CD4-positive, alpha-beta T cell treated with Interleukin-15 for 1 hour (primary cell): ENCODE measurements at places on chromosomes 3 and 15.

DNA sequence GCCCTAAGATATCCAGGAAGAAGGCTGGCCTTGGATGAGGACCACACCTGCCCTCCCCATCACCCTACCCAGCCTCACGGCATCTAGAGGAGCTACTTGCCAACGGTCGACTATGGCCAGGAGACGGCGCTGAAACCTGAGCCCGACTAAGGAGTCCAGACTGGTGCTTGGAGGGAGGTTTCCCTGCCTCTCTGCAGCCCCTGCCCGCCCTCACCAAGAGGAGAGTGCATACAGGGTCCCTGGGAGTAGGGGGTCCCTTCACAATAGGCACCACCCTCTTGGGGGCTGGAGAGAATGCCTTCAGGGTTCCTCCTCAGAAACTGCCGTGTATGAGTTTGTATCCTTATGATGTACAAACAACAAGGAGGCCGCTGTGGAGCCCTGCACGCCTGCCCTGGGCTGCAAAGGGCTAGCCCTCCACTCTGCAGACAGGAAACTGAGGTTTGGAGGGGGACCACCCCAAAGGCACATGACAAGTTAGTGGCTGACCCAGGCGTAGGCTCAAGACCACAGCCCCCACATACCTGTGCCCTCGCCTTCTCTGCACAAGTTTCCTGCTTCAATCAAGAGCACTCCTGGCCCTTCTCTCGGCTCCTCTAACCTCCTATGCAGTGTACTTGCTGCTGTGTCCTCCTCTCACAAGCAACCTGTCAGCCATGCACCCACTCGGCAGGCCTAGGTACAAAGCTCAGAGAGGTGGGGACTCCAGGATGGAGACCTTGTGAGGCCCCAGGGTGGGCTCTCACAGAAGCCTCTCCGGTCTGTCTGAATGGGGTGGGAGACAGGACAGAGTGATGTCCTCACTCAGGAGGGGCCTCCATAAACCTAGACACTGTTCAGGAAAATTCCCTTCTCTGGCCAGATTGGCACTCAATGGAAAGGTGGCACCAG, 7.4 kb downstream of the KLF15 start:
- peak; percentile 14 for DNase-seq

DNA sequence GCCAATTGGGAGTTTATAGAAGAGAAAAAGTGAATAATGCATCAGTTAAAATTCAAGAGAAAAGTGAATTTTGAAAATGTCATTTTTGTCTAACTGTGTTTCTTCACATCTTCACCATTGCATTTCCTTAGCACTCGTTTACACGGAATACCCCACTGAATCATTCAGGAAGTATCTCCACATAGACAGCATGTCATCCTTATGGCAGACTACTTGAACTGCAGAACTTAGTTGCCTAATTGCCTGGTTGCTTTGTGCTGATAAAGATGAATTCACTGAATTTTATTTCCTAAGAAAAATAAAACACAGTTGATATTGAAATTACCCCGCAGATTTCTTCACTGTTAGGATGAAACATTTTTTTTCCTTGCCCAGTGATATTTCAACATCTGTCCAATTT, 627.1 kb downstream of the ROBO1 start:
- no peak for DNase-seq

DNA sequence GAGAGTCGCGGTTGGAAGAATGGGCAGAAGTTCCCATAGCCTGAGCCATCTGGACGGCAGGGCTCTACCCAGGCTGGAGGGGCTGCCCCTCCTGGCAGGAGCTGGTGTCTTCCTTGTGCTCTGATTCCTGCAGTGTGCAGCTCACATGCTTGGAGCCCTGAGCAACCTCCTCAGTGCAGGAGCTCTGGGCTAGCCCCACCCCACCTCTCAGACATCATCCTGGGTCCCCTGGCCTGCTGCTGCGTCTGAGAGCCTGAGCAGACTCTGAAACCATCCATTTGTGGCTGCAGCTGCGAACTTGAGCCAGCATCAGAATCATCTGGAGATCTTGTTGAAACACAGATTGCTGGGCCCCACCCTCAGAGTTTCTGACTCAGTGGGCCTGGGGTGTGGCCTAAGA, 42.8 kb downstream of the POMGNT2 start:
- no peak for DNase-seq

GRCh38 chr15:51006336-51006985, 88.2 kb downstream of the TNFAIP8L3 start:
- no peak for DNase-seq

GRCh38 chr15:75599401-75599800, 20.3 kb upstream of the PTPN9 start:
- no peak for DNase-seq

DNA sequence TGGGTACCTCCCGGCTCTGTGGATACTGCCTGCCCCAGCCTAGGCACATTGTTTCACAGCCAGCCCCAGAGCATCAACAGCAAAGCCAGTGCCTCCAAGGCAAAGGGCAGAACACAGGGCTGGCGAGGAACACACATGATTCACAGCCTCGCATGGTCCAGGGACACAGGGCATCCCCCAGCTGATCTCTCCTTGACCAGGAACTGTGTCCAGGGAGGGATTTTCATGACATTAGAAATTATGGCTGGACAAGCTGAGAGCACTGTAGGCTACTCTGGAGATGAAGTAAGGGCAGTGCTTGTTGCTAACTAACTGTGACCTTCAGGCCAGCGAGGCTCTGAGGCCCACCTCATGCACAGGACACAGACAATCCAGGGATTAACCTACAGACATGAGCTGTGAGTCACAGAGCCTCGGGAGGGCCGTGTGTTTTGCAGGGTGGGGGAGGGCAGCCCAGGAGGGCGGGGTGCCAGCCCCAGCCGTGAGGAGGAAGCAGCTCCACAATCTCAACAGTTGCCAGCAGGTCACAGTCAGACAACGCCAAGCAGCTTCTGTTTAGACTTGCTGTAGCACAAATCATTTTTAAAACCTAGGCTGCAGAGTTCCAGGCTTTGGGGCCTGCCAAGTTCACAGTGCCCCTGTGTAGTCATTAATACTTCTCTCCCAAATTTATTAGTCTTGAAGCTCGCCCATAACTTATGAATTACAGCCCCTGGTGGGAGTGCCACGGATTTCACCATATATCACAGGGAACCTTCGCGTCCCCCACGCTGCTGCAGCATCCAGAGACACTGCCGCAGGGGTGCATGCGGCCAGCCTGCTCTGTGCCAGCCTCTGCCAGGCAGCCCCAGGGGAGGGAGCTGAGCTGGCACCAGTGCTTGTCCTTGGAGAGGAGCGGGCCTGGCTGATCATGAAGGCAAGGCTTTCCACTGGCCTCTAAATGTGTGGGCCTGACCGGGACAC, 114.7 kb downstream of the ETFA start:
- peak; percentile 7 for DNase-seq

- no peak for DNase-seq
Observed at GRCh38 chr3:108345492-108346205, 49.3 kb downstream of the HHLA2 start.

- DNase-seq: no peak
Observed at GRCh38 chr15:63615935-63616334, 18.7 kb downstream of the FBXL22 start.

- no peak for DNase-seq
Observed at GRCh38 chr3:32847528-32847927, 29.7 kb downstream of the TRIM71 start.

DNA sequence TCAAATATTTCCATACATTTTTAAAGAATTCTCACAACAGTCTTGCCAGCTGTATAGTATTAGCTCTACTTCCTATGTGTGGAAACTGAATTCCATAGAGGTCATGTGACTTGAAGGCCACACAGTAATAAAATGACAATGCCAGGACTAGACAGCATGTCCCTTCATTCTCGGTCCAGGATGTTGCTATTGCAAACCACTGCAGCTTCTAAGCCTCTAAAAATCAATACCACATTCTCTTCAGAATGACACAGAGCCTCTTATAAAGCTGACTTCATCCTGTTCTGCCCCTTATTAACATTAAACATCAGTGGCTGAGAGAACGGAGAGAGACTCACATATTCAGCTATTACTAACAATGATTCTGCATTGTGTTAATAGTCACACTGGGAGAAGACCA, 240.3 kb upstream of the PEX5L start:
- DNase-seq: no peak

DNA sequence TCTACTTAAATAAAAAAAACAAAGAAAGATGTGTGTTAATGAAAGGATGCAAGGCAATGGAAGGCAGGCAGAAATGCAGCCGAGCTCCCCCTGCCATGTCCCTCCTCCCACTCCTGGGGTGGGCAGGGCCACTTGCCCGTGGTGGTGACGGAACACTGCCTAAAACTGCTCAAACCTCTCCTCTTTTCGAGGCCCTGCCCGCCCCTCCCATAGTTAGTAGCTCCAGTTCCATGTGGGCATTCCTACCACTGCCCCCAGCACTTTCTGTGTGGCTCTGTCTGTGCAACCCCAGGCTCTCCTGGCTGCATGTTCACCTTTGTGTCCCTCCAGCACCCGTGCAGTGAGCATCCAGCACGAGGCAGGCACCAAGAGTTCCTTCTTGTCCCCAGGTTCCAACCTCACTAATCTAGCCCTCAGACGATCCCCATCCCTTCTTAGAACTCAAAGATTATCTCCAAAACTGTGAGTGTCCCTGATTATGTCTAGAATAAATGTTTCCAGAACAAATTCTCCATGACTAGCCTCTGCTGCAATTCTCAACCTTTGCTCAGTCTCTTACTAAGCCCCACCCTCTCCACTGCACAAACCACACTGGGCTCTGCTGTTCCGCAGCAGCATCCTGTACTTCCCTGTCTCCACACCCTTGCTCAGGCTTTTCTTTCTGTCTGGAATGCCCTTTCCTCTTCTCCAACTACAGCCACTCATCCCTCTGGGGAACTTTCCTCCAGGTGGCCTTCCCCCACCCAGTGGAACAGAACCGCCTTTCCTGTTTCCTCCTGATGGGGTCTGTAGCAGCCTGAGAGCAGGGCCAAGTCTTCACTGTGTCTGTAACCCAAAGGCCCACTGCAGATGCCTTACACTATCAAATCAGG, 32.6 kb upstream of the SPTBN5 start:
- DNase-seq: no peak

DNA sequence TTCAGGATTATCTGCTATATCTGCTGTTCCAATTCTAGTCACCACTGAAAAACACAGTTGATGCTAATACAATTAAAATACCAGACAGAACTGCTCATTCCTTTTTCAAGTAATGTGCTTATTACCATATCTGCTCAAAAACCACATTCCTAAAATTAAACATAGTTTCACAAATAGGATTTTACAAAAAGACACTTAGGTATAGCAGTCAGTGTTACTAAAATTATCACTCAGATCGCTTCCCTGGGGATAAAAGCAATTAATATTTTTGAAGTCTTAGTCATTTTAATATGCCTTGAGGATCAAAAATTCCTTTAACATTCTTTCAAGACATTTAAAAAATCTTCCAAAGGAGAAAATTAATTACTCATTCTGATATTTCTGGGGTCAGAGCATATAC, 71.5 kb downstream of the RAD18 start:
- no peak for DNase-seq

GRCh38 chr3:30711151-30711550, 104.8 kb downstream of the TGFBR2 start:
- no peak for DNase-seq

GRCh38 chr3:37712918-37713817, 148.5 kb upstream of the CTDSPL start:
- no peak for DNase-seq

DNA sequence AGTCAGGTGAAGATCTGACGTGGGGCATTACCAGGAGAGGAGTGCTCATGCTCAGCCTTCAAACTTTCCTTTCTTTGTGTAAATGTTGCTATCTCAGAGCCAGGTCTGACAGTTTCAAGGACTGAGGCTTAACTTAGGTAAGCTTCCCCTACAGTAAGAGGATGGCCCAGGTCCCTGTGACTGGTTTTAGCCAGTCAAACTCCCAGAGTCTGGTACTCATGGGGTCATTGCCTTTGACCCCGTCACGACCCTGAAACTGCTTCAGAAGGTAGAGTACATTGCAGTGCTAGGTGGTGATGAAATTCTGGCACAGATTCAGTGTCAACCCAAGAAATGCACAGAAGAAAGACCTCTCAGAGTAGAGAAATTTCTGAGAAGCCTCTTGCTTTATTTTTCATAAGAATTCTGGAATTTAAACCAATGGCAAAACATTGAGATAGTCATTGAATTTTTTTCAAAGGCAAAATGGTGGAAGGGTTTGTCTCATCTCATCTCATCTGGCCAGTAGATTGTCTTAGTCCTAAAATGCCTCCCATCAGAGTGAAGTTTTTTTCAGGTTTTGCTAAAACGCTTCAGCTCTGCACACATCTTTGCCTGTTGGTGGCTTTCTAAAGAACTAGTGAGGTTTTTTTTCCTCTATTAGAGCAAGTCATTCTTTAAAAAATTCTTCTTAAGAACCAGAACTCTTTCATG, 23.1 kb downstream of the ZBTB38 start:
- DNase-seq: no peak

DNA sequence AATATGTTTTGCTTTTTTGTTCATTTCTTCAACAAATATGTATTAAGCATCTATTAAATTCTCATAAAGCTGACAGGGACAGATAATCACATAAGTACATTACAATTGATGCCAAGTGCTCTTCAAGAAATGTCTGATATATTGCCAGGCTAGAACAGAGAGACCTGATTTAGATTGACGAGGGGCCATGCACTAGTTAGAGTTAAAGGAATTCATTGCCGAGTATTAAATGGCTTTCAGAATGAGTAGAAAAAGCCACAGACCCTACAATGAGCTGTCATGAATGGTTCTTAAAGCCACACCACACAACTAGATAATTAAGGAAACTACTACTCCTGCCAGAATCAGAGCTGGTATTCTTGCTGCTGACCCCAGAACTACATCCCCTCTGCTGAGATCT, 250.2 kb upstream of the MME start:
- no peak for DNase-seq

- no peak for DNase-seq
Observed at GRCh38 chr3:105323274-105323599, 43.5 kb upstream of the ALCAM start.

DNA sequence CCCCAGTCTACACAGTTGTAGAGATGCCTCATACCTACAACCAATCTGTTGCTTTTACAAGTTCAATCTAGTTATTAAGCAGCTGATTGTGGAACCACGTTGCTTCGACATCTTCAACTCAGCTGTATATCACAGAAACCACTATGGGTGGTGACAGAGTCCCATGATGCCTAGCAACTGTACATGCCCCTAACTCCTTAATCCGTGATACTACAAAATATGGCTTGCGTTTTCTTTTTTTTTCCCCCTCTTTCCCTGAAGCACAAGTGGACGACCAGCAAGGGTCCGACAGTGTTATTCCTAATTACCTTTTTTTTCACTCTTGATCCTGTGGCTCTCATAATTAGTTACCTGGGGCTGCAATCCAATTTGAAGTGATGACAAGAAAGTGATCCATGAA, 478.6 kb downstream of the FOXP1 start:
- no peak for DNase-seq
